ENCODE measurements at places on chromosomes 6 and 20.

- no peak for DNase-seq
Measured at GRCh38 chr6:6331946-6332601, 11.6 kb upstream of the F13A1 start.

DNA sequence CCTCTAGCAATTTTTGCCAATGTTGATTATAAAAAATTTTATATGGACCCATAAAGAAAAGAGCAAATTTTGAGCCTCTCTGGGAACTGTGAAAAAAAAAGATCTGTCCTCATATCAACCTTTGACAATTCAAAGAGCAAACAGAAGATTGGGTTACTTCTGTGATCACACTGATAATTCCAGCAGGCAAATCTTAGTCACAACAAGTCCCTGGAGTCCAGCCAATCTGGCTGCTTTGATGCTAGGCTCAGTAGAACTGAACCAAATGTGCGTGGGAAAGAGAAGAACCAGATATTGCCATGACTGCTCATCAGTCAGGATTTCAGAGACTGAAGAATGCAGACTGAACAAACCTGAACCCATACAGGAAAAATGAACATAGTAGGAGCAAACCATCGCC is 438.4 kb upstream of the FLRT3 start:
- no peak for DNase-seq

GRCh38 chr20:32707691-32708581 is 34.2 kb upstream of the C20orf203 start:
- DNase-seq: no peak

GRCh38 chr6:44185953-44186634 is 27.5 kb downstream of the CAPN11 start:
- peak; percentile 24 for DNase-seq

DNA sequence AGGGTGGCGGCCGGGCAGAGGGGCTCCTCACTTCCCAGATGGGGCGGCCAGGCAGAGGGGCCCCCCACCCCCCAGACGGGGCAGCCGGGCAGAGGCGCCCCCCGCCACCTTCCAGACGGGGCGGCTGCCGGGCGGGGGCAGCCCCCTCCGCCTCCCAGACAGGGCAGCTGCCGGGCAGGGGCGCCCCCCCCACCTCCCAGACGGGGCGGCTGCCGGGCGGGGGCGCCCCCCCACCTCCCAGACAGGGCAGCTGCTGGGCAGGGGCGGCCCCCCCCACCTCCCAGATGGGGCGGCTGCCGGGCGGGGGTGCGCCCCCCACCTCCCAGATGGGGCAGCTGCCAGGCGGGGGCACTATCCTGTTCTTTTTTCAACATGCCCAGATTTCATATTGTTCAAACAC is 78.2 kb upstream of the DST start:
- DNase-seq: no peak

DNA sequence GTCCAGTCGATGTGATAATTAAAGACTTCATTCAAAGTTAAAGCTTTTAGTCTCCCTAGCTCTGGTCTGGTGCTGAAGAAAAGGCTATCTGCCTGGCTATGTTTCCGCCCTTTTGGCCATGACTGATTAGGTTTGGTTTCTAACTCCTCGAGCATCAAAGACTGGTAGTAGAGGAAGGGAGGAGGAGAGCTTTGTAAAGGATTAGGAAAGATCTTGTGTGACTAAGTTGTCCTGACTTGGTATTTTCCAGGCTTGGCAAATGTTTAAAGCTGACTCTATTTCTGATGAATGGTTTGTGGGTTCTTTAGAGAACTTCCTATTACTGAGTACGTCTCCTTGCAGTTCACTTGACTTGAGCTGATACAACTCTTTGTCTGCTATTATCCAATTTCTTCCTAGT is 312.9 kb downstream of the GJA1 start:
- DNase-seq: no peak

DNA sequence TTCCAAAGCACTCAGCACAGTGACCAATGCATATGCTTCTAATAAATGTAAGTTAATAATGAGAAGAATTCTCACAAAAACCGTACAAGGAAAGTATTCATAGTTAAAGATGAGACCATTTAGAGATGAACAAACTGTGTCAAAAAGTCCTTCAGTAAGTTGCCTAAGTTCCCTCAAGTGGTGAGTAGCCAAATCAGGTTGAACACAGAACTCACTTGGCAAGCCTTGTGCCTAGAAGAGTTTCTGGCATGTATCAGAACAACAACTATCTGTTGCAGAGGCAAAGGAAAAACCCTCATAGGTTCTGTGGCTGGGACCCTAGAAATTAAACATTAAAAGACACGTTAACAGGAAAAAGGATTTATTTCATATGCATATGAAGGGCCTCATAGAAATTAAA is 129.6 kb upstream of the DOK5 start:
- DNase-seq: no peak

DNA sequence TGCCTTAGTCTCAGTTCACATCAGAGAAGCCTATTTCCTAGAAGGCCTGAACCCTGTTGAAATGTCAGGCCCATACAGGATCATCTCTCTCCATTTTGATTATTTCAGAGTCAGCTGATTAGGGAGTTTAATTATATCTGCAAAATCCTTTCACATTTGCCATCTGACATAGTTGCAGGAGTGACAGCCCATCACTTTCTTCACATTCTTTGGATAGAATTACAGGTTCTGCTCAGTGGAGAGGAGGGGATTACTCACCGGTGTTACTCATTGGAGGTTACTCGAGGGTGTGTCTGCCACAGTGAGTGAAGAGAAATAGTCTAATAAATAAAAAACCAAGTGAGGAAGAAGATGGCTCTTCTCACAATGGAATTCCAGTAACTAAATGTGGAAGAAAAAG is 216.8 kb downstream of the TMEM242 start:
- DNase-seq: no peak

DNA sequence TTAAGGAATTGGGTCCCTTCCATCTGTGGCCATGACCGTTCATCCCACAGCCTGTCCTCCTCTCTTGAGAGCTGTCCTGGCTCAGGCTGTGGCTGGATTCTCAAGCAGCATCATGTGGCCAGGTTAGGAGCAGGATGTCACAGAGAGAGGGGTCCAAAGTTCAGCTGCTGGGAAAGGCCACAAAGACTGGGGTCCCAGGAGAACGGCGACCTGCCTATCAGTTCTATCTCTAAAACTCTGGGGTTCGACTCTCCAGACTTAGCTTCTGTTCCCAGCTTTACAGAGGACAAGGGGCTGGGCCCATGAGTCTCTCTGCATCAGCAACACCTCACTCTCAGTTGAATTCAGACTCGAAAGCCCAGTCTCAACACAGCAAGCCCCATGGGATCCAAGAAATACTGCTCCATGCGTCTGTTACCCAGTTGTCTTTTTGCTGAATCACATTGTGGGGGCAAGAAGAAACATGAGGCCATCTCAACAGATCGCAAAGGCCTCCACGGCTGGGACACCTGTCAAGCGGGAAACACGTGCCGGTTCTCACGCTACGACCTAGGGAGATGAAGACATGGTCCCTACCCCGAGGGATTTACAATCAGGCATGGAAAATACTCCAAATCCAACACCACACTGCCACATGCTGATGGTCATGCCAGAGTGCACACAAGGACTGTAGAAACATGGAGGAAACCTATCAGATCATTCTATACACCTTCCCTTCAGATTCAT is 95.4 kb downstream of the SLC22A23 start:
- no peak for DNase-seq

Measured in activated CD4-positive, alpha-beta T cell treated with anti-CD3 and anti-CD28 coated beads, Interleukin-2, amount 50 U/mL, for 48 hours (primary cell).